ENCODE measurements at places on chromosomes 11 and 22.

DNA sequence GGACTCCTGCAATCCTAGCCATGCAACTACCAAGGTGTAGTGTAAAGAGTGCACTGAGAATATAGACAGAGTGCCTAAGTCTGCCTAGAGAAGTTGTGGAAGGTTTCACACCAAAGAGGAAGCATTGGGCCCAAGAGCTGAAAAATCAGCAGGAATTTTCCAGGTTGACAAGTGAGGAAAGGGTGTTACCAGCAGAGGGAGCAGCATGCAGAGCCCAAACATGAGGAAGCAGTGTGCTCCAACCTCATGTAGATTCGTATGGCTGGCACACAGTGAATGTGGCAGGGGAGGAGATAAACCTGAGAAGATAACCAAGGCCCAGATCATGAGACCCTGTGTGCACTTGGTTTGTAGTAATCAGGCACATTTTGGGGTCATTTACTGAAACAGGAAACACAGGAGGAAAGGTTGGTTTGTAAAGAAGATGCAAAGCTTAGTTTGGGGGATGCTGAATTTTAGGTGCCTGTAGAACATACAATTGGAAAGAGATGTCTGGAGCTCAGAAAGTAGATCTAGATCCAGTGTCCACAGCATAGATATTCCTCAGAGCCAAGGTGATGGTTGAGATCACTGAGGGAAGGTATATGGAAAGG is 1.7 kb downstream of the HPX start:
- DNase-seq = no peak

DNA sequence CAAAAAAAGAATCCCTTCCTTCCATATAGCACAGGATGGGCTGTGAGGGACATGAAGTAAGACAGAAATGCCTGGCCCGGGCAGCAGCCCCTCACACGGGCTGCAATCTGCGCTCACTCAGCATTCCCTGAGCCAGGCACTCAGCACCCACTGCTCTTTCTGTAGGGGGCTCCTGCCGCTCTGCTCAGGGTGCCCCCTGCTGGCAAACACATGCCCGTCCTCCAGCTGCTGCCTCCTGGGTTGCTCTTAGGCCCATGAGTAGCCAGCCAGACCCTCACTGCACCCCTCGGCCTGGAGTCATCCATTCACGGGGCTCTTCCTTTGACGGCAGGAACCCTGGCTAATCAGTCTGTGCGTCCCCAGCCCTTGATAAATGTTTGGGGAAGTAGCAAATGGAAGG is 6.9 kb downstream of the MCAT start:
- DNase-seq = no peak

DNA sequence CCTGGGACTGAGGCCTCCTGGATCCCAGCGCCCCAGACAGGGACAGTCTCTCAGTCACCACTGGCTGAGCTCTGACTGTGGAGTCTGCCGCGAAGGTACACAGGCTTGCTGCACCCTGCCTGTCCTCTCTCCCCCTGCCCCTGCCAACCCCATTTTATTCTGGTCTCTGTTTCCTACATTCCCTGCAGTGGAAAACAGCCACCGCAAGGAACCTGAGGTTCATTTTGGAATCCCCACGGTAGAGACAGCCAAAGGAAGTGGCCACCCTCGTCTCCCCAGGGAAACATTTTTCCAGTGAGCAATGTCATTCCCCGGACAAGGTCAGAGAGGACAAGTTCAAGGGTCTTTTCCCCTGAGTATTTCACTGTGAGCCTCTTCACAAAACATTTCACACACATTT is 56.6 kb downstream of the FBXO7 start:
- DNase-seq = no peak

DNA sequence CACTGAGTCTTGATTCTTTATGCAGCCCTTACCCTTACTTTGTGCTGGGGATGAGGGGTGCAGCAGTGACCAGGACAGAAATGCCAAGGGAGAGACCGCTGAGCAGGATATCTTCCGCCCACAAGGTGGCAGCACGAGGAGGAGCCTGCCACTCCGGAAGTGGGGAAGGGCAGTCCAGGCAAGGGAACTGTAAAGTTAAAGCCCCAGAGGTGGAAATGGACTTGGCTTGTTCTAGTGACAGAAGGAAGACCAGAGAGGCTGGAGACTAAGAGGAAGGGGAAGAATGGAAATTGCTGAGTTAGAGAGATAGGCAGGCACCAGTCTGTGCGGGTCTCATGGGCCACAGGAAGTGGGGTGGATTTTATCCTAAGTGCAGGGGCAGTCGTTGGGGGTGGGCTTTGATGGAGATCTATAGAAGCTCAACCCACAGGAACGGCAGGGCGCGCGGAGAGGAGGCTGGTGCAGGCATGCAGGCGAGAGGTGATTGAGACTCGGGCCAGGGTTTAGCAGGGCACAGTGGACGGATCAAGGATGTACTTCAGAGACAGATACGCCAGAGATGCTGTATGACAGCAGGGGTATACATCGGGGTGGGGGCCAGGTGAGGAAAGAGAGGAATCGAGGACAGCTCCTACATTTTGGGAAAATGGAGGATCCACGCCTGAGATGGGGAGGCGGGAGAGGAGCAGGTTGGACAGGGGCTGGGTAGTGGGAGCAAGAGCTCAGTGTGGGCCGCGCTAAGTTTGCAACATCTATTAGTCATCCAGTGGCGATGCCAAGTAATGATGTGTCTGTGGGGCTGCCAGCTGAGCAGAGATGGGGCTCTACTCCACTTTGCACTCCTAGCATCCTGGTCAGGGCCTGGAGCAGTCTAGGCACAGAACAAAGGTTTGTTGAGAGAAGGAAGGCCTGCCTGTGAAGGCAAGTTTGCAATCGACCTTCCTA is 3.3 kb upstream of the GRK2 start:
- no peak for DNase-seq

GRCh38 chr11:103920449-103920848 is 116.0 kb upstream of the DDI1 start:
- DNase-seq = no peak

DNA sequence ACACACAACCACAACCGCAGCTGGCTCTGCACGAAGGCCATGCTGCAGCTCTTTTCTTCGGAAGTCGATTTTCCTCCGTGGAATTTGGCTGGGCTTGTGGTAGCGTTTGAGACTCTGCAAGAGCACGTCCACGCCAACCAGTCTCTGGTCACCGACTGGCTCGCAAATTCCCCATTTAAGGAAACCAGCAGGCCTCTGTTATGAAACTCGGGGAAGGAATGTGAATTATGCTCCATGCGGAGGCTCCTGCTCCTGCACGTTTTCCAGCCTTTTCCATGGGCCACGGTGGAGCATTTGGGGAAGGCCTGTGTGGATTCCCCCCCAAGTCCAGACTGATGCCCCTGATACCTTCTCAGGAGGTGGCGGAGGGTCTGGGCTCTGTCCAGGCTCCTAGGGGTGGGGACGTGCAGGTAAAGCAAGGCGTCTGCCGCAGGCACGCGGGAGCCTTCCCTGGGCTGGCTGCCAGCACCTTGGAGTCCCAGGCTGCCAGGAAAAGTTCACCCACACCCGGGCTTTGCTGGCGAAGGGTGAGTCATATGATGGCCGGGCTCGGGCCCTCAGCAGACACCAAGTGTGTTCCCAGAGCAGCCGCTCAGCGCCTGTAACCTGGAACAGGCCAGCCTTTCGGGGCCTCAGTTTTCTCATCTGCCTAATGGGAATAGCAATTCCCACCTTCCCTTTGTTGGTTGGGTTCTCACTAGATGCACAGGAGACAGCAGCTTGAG is 41.9 kb downstream of the LRP5 start:
- DNase-seq = no peak
